ENCODE measurements at places on chromosomes 7 and 10.

DNA sequence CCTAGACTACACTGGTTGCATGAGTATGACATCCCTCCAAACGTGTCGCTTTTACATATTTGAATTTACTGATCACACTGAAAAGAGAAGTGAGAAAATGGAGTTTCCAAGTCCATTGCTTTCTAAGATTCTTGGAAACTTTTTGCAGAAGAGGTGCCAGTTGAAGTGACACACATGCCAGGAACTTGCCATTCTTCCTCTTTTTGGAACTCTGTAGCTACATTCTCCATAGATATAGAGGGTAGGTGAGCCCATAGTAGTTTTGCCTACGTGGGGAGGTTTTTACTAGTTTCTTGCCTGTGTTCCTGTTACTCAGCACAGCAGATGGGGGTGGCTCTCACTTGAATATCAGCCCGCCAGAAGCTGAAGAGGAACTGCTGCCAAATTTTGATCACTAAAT, 286.6 kb upstream of the NRP1 start:
- DNase-seq: peak; percentile 40

DNA sequence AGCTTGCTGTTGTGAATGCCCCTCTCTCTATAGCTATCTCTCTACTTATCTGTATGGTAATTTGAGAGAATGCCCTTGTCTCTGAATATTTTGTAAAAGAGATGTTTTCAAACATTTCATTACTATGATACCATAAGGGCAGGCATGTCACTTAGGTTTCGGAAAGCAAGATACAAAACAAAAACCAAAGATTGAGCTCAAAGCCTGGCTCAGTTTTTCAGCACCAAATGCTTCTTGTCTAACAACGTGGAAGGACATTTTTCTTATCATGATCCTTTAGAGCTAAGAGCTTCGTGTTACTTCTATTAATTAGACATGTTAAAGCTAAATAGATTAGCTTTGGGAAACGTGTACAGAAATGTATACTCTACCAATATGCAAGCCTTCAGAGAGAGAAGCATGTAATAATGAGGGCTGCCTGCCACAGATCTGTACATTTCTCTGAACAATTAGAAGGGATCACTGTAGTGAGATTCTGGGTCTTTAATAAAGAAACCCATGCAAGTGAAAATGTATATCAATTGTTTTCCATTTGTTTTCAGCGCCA, 148.9 kb downstream of the ARID5B start:
- DNase-seq: no peak

- DNase-seq: no peak
Measured at GRCh38 chr10:15459218-15459617, 88.1 kb upstream of the FAM171A1 start.

GRCh38 chr10:104505521-104506042, 135.5 kb upstream of the SORCS3 start:
- no peak for DNase-seq

DNA sequence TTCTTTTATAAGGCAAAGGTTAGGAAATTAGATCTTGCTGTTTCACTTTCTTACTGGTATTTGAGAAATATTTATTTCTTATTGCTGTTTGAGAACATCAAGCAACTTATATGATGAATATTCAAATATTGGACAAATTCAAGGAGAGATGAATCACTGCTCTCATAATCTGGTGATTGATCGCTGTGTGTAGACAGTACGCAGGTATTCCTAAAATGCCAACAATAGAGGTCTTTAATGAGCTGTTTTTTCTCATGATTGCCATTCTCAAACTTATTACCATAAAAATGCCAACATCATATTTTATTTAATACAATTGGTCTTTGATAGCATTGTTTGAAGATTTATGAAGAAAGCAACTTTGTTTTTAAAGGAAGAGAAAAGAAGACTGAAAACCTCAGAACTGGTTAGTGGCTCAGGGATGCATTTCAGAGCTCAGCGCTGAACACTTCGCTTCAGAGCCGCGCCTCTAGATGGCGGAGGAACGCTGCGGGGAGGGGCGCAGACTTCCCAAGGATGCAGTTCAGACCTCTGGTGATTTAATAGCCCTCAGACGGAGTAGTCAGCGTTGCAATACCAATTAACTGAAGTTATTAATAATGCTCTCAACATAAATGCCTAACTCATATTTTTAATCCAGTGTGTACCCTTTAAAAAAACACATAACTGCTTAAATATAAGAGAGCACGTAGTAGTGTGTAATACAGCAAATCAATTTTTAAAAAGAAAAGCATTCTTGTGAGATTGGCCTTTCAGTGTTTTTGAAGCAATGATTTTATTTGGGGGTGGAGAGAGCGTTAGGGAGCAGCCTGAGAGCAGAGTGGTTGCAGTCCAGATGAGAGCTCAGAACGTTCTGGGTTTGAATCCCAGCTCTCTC, 38.5 kb upstream of the STEAP4 start:
- DNase-seq: peak; percentile 25

- no peak for DNase-seq
Measured at GRCh38 chr7:5481241-5482019, 57.8 kb upstream of the TNRC18 start.

- no peak for DNase-seq
Measured at GRCh38 chr10:104074505-104074904, 11.2 kb downstream of the COL17A1 start.

- DNase-seq: peak; percentile 50
Measured at GRCh38 chr7:150994141-150994837, 3.5 kb downstream of the NOS3 start.

- DNase-seq: peak; percentile 31
Measured at GRCh38 chr7:51275532-51275931, 41.1 kb downstream of the COBL start.

DNA sequence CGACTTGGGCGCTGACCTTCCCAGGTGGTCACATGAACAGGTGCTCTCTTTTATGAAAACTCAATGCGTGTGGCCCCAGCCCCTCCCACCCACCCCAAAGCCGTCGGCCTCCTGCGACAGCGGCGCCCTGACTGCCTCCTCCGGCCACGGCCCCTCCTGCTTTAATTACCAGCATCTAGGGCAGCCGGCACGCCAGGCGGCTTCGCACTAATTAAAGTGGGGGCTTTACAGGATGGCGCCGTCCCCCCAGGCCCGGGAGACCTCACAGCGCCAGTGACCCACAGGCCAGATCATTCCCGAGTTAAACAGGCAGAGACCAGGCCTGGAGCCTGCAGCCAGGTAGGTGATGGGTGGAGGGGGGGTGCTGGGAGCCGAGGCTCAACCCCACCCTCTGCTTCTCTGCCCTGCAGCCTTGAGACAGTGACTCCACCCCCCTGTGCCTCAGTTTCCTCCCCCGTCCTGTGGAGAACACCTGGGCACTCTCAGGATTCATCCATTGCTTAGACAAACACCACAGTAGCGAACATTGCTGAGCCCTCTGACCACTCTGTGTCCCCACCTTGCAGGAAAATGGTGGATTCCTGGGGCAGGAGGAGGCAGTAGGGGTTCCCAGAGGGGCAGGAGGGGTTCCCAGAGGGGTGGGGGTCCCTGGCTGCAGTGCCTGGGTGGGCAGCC, 100.8 kb downstream of the MICALL2 start:
- no peak for DNase-seq

DNA sequence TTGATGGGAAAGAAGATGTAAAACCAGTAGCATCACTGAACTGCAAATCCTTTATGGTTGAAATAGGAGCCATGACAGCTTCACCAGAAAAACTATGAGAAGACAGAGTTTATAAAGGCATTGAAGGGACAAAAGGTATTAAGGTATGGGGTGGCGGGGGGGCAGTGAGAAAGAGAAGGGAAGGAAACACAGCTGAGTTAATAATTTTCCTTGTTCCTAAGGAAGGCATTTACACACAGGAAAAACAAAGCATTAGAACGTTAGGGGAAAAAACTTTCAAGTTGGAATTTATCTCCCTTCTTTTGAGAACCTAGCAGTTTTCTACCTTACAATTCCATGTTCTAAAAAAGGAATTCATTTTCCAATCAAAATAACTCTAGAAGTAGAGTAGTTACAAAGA, 4.4 kb downstream of the LARP4B start:
- no peak for DNase-seq

GRCh38 chr7:105027176-105027853, 13.3 kb downstream of the KMT2E start:
- DNase-seq: no peak

- DNase-seq: no peak
Measured at GRCh38 chr7:138755331-138755747, 42.5 kb upstream of the TMEM213 start.

- DNase-seq: no peak
Measured at GRCh38 chr7:99027241-99027640, 116.7 kb downstream of the SMURF1 start.

GRCh38 chr10:48454302-48455054, 148.0 kb downstream of the MAPK8 start:
- no peak for DNase-seq

DNA sequence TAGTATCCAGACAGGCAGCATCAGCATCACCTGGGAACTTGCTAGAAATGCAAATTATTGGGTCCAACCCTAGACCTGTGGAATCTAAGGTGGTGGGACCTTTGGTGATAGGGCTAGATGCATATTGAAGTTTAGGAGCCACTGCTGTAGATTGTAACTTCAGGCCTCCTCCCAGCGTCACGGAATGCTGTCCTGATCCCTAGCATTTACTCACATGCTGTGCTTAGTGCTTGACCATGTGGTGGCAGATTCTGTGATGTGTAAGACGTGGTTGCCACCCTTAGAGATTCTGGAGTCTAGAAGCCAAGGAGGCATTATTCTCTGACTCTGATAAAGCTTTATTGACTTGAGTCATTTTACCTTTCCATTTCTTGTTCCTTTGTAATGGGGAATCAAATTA, 13.5 kb downstream of the AHR start:
- DNase-seq: no peak

- DNase-seq: no peak
Measured at GRCh38 chr7:16921644-16922257, 40.0 kb upstream of the AGR3 start.

DNA sequence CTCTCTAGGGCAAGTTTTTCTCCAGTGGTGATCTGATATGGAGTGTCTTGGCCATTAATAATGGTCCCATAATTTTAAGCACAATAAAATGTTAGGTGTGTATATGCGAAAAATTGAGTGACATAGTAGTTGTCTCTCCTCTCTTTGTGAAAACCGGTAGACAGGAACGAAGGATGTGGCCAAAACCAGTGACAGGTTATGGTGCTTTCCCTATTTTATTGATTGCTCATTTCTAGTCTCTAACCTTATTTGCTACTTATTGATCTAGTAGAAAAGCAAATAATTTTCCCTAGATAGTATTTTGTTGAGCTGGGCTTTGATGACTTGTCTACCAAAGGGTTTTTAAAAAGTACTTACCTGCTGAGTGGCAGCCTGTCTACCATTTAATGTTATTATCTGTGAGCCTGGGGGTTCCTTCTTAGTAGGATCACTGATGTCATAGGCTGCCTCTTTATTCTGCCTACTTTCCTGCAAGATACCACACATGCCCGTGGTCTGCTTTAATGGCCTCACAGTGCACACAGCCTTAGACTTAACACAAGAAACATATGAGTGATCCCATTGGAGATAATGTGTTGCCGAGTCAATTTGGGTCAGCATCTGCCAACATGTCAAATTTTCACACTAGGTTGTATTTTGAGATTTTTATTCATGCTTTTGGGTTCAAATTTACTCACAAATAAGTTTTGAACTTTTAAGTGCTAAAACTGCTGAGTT, 100.0 kb downstream of the AUTS2 start:
- no peak for DNase-seq

DNA sequence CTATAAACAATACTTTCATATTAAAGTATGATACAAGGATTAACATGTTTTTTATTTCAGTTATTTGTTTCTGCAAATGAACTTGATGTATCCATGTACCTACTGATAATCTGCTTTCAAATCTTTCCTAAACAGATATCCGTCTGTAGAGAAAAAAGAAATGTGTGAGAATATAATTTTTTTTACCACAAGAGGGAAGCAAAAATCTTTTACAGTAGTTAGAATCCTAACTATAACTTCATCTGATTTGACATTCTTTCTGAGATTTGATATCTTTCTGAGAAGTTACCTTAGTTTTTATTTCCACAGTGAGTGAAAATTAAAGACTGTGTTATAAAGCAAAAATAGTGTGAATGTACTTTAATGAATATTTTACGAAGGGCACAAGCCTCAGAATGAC, 203.9 kb upstream of the PCLO start:
- no peak for DNase-seq

DNA sequence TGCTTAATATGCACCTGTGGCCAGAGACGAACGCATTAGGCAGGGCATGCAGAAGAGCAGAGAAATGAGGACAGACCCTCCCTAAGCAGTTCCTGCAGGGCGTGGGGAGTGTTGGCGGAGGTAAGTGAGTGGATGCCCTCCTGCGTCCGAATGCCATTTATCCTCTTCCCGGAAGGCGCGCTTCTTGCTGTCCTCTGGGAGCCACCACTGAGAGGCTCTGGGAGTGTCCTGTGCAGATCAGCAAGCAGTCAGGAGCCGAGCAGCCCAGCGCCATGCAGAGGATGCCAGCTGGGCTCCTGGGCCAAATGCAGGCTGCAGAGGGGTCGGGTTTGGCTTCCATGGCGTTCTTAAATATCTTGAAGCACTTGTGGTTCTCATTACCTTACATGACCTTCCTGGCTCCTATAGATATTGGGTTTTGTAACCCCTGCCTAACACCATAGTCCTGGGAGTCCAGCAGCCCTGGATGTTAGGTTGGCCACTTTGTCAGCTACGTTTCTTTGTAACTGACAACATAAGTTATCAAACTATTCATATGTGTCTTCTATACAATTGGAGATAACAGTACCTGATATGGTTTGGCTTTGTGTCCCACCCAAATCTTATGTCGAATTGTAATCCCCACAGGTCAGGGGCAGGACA, 30.0 kb upstream of the SLIT1 start:
- no peak for DNase-seq

DNA sequence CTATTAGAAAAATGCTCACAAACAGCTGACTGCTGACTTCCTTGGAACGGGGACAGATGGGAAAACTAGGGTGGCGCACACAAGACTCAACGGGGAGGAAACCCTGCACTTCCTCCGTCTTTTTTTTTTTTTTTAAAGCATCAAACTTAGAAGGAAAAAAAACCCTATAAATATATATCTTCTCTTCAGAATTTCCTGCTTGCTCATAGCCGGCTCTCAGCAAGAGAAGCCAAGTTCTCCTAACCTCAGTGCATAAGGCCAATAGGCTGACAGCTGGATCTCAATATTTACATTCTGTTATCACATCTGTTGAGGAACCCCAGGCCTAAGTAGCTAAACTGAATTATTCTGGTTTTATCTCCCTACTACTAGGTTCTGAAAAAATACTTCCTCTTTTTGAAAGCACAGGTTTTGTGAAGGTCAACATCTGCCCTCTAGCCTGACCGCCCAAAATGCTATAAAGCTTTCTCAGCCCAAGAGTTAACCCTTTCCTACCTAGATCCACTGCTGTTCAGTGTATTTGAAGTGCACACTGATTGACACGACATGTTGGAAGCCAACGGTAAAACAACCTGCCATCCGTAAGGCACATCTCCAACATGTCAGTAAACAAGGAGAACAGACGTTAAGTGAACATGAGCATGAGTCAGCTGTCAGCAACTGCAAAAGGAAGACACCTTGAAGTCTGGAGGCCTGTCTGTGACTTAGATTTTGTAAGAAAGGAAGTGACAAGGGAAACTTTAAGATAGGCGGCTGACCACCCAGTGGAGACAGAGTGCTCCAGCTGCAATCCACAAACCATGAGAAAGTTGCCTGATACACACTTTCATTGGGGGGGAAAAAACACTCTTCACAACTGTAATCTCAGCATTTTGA, 83.8 kb downstream of the EBLN1 start:
- DNase-seq: peak; percentile 86

GRCh38 chr10:16811765-16812164, 5.5 kb downstream of the RSU1 start:
- DNase-seq: no peak

Measured in RPMI8226 (cell line).